ENCODE measurements at places on chromosomes 6 and 20.

DNA sequence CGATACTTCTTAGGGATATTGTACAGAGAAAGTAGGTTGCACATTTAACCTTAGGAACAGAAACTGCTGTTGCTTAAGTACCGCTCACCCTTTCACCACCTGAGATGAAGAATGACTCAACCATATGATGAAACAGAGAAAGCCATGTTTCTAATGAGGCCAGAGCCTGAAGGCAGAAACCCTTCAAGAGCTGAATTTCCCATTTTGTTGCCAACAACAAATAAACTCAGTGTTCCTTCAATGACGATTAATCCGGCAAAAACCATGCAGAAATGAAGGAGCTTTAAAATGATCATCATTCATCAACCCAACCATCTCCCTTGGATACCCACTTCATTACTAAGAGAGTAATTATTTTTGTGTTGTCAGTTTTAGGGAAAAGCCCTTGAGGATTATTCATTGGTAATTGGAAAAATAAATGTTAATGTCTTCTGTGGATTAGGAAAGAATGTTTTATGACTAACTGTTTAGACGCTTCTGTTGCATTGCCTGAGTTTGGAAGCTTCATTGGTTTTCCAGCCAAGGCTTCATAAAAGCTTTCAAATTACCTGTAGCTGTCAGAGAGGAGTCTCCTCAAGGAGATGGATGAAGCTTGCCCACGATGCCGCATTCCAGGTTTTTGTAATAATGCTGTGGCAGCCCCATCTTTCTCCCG is 112.1 kb upstream of the IYD start:
- DNase-seq, result no peak

DNA sequence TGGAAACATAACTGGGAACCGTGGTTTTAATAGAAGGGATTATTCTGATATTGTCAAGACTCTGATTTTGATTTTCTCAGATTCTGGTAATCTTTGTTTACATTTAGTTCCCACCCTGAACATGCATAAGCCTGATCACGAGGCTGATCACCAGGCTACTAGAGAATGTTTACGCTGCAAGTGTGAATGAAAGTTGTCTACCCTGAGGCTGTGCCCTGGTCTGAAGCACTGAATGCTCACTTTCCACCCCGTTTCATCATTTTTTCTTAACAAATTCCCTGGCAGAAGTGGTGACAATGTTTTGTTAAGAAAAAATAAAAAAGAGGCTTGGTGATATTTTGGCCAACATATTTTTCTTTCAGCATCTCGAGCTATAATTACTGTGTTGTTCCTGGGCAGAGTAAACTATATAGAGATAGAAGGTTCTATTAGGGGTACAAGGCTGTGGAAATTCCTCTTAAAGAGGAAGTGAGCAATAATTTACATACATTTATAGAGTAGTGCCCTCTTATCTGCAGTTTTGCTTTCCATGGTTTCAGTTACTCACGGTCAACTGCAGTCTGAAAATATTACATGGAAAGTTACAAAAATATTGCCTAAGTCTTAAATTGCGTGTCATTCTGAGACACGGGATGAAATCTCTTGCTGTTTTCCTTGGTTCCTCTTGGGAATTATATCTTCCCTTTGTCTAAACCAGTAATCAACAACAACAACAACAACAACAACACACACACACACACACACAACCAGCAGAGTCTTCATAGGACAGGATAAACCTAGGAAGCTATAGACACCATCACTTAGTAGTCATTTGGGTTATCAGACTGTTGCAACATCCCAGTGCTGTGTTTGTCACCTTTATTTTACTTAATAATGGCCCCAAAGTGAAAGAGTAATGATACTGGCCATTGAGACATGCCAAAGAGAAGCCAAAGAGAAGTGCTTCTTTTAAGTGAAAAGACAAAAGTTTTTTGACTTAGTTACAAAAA is 566.6 kb upstream of the CITED2 start:
- peak; percentile 47 for DNase-seq

DNA sequence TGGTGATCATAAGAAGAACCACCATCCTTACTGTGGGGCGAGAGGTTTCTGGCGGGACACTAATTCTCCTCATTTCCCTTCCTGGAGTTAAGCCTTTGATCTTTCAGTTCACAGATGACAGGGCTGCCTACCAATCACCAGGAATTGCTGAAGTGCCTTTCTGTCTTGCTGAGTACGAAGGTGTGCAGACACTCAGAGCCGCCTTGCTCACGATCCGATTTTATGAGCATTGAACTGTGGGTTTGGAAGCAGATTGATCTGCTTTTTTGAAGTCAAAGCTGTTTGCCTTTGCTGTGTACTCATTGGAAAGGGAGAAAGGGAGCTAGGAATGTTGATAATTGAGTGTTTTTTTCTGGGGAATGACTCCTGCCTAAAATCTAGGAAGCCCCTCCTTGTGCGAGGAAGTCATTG is 129.1 kb upstream of the SALL4 start:
- no peak for DNase-seq

- DNase-seq, result no peak
These were observed 23.8 kb downstream of the UST start for GRCh38 chr6:148770408-148771211.

DNA sequence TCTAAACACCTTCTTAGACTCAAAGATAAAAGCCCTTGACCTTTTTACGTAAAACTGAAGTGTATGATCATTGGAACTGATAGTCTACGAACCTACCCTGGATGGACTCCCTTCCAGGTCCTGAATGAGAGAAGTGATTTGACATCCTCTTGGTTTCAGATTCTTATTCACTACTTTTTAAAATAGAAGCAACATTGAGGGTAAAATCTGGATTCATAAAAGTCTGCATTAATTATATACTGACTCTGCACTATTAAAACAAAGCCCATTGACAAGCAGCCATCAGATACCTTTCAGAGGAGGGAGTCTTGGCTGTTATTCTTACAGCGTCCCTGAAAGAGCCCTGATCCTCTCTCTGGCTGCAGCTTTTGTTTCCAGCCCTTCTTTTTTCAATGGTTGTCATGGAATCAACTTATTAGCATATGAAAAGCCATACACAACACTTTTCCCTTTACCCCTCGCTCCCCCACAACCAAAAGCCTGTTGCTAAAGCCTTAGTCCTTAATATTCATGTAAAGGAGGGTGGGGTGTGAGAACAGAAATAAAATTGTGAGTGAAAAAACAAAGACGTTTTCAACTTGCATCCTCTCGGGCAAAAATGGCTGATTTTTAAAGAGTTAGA is 270.0 kb upstream of the MARCKS start:
- DNase-seq, result peak; percentile 47

GRCh38 chr6:37624121-37624520 is 73.6 kb downstream of the MDGA1 start:
- no peak for DNase-seq

- DNase-seq, result no peak
These were observed 453.2 kb downstream of the QKI start for GRCh38 chr6:163867518-163868292.

- DNase-seq, result no peak
These were observed 17.6 kb upstream of the SNAI1 start for GRCh38 chr20:49964964-49965780.

DNA sequence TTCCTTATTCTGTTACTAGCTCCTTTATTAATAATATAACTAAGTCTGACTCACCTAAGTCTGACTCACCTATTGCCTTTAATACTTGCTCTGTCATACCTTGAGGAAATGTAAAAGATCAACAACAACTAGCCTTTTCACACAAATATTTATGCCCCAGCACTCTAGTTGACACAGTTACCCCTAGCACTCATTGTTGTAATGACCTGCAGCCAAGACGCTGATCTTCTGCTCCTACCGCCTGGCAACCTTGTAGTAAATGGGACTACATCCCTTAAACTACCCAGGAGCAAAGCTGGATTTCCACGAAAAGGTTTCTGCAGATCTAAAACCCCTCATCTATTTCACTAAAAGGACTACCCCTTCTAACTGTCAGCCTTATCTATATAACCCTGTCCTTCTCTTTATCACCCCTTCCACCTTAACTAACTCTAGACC is 90.0 kb downstream of the PLG start:
- DNase-seq, result no peak

DNA sequence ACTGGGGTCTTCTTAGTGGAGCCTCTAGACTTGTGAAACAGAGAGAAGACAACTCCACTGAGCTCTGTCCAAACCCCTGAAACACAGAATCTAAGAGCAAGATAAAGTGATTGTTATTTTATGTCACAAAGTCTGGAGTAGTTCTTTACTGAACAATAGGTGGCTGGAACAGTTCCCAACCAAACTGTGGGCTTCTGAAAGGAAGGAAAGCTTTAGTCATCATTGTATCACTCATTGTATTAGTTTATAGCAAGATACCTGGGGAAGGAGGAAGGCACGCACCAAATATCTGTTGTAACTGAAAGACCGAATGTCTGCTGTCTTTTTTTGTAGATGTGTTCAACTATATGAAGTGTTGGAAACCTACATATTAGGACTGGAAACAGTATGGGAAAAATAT is 284.9 kb upstream of the TBX18 start:
- DNase-seq, result no peak

DNA sequence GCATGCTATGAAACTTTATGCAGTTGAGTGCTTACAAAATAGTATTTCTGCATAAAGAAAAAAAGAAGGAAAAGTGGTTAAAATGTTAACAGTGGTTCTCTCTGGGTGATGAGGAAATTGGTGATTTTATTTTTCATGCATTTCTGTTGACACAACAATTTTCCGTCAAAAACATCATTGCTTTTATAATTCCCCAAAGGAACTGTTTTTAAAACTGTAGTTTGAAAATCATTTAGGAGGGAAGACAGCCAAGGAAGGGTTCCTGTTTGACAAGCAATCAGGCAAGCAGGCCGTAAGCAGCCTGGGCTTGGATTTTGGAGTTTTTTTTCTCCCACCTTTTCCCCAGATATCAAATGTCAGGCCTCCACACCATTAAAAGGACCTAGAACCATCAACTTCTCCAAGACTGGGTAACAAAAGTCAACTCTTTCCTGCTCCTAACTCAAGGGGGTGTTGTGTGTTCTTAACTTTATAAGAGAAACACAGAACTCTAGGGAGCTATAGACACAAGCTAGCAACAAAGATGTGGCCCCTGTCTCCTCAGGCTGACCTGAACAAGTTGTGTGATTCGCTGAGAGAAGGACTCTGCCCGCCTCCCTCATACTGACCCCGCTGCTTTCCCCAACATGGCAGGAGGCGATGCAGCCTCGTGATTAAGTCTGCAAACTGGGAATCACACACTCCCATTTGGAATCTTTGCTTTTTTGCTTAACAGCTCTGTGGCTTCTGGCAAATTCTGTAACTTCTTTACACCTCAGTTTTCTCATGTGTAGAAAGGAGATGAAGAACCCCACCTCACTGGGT is 146.6 kb downstream of the BCAS1 start:
- peak; percentile 56 for DNase-seq

- DNase-seq, result peak; percentile 76
These were observed 2.5 kb downstream of the IP6K3 start for GRCh38 chr6:33744001-33744848.

DNA sequence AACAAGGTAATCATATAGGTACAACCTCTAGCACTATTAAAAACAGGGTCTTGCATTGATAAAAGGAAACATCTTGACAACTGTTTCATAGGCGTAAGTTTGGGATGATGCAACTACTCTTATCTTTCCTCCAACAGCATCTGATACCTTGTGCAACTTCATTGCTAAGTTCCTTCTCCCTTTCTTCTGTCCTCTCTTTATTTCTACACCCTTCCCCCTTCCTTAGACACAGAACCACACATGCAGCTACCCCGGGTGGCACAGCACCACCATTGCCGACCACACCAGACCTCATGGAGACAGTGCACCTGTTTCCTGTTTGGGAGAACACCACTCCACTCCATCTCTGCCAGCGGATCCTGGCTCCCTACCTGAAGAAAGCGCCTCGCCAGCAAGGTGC is 14.4 kb downstream of the MYB start:
- no peak for DNase-seq

DNA sequence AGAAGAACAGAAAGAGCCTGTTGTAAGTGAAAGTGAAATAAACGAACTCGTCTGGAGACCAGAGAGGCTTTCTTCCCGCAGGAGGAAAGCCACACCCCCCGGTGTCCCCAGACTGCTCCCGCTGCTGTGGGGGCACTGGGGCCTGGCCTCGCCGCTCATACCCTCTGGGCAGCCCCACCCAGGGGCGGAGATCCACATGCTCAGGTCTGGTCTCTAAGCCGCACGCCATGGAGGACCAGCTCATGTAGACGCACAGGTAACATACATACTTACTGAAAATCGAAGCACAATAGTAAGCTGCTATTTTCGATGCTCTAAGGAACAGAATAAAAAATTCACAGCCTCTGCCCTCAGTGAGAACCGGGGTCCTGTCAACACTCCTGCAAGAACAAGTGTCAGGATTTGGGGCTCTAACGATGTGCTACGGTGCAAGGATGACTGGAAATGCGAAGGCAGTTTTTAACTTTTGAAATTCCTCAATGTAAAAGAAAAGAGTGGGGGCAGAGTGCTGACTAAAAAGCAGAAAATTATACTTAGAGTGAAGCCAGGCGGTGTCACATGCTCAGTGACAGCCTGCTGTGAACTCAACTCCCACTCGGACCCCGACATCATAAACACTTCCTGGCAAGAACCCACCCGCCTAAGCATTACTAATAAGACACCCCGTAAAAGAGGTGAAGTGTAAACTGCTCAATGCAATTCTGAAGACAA is 110.5 kb downstream of the IRF4 start:
- DNase-seq, result no peak

DNA sequence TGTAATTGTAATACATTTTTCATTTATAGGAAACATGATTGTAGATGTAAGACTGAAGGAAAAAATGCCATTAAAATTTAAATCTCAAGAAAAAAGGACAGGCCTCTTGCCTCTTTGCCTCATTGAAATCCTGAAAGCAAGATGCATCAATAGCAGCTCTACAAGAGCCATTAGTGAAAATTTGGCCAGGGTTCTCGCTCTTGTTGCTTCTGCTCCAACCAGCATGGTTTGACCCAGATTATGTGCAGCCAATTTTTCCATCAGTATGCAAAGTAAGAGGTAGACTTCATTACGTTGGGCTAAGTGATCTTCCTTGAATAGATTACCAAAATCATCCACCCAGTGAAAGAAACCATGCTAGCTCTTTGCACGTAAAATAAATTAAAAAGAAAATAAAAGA is 106.6 kb downstream of the SGK1 start:
- DNase-seq, result no peak

GRCh38 chr6:148768646-148769270 is 21.9 kb downstream of the UST start:
- no peak for DNase-seq

DNA sequence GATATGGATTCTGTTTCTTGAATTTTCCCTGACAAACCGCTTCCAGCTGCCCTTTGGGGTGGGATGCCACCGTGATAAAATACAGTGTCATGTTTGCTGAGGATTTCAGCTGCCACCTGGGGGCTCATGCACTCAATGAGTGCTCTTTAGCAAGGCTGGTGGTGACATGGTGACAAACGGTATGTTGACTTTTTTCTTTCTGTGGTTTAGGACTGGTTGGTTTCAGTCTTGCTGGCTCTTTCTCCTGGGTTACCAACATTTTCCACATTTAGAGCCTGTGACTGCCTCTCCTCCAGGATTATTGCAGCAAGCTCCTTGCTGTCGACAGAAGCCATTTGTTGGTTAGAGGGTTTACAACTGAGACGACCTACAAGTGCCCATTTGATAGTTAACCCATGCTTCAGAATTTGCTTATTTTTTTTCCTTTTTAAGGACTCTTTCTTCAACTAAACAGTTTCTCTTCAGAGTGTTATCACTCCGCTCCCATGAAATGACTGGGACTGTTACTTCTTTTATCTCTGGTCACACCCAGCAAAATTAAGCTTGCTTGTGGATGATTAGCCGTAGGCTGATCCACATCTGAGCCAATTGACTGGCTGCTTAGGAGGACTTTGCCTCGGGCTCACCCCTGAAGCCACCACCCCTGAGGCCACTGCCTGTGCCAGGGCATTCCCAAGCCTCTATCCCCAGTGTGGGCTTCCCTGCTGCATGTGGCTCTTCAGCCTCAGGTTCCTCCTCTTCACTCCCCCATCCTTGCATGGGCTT is 48.4 kb upstream of the CDYL start:
- DNase-seq, result peak; percentile 22
